ENCODE measurements at places on chromosomes 2 and 18. TPM values are rescaled to one million over a fixed set of nuclear protein-coding genes. Genes with fewer than 3 reads are reported as not detected.

DNA sequence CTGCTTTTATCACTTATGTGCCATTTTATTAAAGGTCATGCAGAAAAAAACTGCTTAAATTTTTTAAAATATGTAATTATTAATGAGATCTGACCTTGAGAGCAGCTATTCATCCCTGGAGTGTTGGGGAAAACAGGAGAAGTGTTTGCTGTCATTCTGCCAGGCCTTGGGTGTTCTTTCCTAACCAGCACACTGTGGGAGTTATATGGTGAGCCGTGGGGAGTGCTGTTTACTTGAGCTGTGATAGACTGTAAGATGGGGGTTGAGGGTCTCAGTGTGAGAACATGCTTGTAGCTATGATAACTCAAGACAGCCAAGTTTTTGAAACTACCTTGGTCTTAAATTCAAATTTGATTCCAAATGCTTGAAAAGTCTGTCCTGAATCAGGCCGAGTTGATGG lies 101.3 kb upstream of the ARHGAP28 start:
- no peak for DNase-seq

GRCh38 chr2:218896501-218897393 lies 16.1 kb downstream of the WNT10A start:
- DNase-seq: peak; percentile 85

GRCh38 chr18:55588111-55588869 lies at the start of gene TCF4:
Gene TCF4 (minus strand): TSS chr18:55588192. CDS start chr18:55587116, 1,076 bp downstream.
- DNase-seq: peak; percentile 31

GRCh38 chr18:13424363-13424762 lies 205.8 kb downstream of the LDLRAD4 start:
- DNase-seq: no peak

- no peak for DNase-seq
Observed at GRCh38 chr2:110791435-110791834, 59.1 kb downstream of the ACOXL start.

GRCh38 chr18:75173125-75173432 lies 35.9 kb downstream of the PTGR3 start:
- no peak for DNase-seq

- no peak for DNase-seq
Observed at GRCh38 chr2:11679016-11679415, 9.0 kb upstream of the NTSR2 start.

OR6B3 gene
- total RNA-seq: not detected

DNA sequence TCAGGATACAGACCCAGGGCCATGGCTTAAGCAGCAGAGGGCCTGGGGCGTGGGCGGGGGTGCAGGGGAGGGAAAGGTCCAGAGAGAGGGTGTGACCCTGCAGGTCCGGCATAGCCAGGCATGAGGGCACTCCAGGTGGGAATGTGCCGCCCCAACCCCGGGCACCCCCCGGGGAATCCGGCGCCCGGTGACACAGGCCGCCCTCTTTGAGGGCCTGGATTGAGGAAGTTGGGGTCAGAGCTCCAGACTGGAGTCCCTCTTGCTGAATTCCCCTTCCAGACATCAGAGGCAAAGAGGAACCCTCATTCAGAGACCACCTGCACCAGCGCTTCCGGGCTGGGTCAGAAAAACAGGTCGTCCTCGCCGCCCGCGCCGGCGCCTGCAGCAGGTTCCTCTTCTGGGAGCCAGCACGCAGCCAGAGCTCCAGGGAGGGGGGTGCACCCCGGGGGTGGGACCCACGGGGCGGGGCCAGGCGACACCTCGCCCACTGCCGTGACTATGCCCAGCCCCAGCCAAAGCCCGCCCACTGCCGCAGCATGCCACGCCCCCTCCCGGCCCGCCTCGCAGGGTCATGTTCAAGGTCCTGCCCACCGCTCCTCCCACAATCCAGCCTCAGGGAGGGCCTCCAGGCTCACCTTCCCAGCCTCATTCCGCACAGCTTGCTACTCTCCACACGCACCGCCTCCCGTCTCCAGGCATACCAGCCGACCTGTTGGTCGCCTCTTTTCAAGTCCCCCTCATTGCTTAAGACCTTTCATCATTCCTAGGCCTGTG lies 98.3 kb upstream of the ID2 start:
- peak; percentile 98 for DNase-seq

GRCh38 chr2:166156985-166157490 lies 29.2 kb upstream of the SCN1A start:
- no peak for DNase-seq

MYOM1 gene
- 1.4 TPM for total RNA-seq

GRCh38 chr2:62785216-62785615 lies 79.7 kb downstream of the EHBP1 start:
- DNase-seq: no peak

GRCh38 chr2:69335311-69335710 lies 51.7 kb downstream of the GFPT1 start:
- DNase-seq: no peak

GRCh38 chr2:122055521-122055931 lies 300.1 kb downstream of the TSN start:
- no peak for DNase-seq

ATL2 gene
- total RNA-seq: 183 TPM

CASP10 gene
- total RNA-seq: 4.0 TPM
